ENCODE measurements at places on chromosomes 4 and X.

DNA sequence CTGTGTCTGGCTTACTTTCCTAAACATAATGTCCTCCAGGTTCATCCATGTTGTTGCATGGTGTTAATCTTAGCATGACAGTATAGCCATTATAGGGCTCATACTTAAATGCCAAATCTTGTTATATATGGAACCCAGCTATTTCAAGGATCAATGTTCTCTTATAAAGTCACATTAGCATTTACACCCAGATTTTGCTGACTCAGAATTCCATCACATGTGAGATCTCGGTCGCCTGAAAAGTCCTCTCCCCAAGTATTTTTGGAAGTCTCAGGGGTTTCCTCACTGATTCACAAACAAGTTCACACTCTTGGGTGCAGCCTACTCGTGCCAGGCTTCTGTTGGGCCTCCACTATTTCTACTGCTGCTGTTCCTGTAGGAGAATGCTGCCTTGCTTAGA is 19.9 kb upstream of the C4orf51 start:
- no peak for DNase-seq

DNA sequence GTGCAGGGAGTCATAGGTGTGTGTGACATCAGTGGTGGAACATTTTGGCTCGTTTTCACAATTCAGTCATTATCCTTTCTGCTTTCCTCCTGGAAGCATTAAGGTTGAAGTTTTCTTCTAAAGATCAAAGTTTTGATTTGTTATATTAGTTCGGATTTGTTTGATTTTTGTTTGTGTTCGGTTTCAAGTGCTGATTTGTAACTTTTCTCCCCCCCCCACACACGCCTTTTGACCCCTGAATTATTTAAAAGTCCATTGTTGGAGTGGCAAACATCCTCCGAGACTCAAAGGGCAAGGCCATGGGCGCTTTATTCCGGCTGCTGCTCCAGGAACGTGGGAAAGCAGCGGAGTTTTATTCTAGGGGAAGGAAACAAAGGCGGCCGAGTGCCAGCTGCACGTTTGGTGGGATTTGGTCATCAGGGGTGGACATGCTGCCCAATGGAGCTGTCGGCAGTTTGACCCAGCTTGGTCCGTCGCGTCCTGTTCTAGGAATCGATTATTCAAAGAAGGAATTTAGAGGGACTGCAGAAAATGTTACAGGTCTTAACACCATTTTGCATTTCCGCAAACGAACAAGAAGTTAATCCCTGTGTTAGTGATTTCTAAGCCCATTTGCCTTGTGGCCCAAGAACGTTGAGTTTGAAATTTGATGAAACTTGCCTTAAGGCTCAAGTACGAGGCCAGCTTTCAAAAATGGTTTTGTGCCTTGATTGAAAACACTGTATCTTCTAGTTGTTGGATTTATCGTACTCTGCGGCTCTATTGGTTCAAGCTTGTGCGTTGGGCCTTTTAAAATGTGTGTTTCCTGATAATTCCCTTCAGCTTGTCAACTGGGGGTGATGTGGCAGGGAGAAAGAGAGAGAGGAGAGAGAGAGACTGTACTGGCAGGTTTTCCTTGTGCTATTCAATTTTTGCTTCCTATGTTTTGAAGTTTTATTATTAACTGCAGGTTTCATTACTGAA is 565 bp upstream of the ZNF41 start:
- DNase-seq: peak; percentile 83

GRCh38 chrX:155956649-155957048 is 40.8 kb upstream of the IL9R start:
- no peak for DNase-seq

- DNase-seq: no peak
Measured at GRCh38 chr4:80228460-80228859, 31.2 kb downstream of the PRDM8 start.

- peak; percentile 43 for DNase-seq
Measured at GRCh38 chr4:3747581-3747904, 18.6 kb upstream of the ADRA2C start.

DNA sequence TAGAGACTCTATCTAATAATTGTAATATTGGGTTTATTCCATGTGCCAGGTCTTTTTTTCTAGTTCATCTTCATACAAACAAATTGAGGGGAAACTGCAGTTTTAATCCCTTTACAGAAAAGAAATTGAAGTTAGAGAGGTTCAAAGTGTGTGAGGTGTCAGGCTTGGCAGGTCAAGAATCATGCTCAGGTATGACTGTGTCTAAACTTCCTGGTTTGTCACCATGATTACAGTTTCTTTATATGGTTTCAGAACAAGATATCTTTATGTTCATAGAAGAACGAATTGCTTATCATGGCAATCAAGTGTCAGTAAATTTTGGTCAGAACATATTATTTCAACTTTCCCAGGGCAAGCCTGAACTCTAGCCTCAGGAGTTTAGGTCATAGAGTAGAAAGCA is 460.4 kb downstream of the RAPGEF2 start:
- DNase-seq: no peak

DNA sequence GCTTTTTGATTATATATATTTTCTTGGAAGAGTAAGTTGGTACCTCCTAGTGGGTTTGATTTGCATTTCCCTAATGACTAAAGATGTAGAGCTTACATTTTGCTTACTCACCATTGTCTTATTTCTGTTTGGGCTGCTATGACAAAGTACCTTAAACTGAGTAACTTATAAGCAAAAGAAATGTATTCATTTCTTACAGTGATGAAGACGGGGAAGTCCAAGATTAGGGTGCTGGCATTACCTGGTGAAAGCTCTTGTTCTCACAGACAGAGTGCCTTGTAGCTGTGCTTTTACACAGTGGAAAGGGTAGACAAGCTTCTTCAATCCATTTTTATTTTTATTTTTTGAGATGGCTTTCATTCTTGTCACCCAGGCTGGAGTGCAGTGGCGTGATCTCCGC is 229.2 kb upstream of the AGA start:
- DNase-seq: no peak

DNA sequence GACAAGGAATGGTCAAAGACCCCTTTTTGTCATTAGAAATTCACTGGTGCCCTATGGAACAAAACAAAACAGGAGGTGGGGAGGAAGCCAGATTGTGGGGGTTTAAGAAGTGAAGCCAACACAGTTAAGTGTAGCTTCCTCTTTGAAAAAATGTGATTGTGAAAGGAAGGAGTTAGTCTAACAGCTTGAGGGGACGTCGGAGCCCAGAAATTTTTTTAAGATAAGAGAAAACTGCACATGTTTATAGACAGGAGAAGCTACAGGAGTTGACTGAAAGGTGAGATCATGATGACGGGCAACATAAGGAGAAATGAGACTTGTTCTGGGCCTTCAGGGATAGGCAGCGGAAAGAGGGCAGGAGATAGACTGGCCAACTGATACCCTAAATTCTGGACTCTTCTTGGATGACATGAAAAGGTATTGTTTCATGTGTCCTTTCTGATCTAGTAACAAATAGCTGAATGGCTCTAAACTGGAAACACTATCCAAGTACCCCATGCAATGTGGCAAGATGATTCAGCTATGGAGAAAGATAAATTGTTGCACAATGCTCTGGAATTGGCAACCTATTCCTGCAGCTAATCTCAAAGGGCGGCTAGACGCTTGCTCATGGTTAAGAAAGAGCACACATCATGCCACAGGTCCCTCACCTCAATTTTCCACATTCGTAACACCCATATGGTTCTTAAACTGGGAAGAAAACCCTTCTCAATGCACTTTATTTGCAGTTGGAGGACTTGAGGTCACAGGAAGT is 3.7 kb upstream of the HDAC8 start:
- no peak for DNase-seq

- DNase-seq: peak; percentile 13
Measured at GRCh38 chr4:11769434-11769833, 340.7 kb upstream of the HS3ST1 start.

- DNase-seq: no peak
Measured at GRCh38 chr4:76624241-76624681, 189.2 kb downstream of the SHROOM3 start.

GRCh38 chrX:72713130-72713529 is 976 bp downstream of the PHKA1 start:
- DNase-seq: peak; percentile 0

DNA sequence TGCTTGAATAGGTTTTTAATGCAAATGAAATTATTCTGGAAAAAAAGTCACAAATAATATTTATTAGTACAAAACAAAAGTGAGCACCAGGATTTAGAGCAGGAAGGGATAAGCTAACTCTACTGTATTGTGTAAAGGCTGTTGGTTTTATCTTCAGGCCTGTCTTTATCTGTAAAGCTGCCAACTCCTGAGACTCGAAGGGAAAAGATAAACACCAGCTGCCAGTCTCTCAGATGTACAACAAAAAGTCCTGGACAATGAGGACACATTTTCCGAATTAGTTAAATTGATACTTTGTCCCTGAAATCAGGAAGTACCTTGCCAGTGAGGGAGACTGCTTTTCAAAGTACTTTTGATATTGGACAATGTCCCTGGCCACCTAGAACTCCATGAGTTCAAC is 8.8 kb downstream of the DDX60 start:
- DNase-seq: peak; percentile 43

DNA sequence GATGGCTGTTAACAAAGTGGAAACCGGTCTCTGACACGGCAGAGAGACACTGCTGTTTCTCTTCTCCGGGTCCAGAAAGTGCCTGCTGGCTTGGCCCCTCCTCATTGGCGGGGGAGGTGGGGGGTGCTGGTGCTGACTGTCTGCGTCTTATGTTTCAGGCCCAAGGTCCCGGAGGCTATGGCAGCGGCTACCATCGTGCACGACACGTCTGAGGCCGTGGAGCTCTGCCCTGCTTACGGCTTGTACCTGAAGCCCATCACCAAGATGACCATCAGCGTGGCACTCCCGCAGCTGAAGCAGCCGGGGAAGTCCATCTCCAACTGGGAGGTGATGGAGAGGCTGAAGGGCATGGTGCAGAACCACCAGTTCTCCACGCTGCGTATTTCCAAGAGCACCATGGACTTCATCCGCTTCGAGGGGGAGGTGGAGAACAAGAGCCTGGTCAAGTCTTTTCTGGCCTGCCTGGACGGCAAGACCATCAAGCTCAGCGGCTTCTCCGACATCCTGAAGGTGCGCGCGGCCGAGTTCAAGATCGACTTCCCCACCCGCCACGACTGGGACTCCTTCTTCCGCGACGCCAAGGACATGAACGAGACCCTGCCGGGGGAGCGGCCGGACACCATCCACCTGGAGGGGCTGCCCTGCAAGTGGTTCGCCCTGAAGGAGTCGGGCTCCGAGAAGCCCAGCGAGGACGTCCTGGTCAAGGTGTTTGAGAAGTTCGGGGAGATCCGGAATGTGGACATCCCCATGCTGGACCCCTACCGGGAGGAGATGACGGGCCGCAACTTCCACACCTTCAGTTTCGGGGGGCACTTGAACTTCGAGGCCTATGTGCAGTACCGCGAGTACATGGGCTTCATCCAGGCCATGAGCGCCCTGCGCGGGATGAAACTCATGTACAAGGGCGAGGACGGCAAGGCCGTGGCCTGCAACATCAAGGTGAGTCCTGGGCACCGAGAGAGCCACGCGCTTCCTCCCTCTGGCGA is 2.2 kb downstream of the AKAP17A start:
- DNase-seq: no peak

DNA sequence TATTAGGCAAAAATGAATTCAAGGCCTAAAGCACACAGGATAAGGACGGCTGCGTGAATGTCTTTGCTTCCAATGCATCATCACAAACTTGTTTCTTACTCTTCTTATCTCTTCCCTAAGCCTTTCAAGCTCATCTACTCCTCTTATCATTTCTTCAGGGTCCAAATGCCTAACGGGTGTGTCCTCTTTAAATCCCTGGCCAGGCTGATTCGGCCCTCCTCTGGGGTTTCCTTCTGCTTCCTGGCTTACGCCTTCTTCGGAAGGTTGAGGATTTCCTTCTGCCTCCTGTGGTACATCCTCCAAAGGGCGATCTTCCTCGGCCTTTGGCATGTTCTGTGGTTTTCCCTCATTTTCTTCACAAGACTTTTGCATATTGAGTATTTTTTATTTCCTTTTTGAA is 1.3 kb downstream of the TCEAL8 start:
- peak; percentile 8 for DNase-seq

DNA sequence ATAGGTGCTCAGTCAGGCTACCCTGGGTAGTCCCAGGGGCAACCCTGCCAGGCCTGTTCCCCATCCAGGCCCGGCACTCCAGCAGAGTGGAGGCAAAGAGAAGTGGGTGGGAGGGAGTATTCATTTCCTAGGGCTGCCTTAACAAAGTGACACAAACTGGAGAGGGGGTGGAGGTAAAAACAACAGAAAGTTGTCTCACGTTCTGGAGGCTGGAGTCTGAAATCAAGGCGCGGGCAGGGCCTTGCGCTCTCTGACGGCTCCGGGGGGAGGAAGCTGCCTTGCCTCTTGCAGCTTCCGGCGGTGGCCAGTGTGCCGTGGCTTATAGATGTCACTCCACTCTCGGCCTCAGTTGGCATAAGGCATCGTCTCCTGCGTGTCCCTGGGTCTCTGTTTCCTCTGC is 90.8 kb downstream of the DCTD start:
- DNase-seq: no peak

DNA sequence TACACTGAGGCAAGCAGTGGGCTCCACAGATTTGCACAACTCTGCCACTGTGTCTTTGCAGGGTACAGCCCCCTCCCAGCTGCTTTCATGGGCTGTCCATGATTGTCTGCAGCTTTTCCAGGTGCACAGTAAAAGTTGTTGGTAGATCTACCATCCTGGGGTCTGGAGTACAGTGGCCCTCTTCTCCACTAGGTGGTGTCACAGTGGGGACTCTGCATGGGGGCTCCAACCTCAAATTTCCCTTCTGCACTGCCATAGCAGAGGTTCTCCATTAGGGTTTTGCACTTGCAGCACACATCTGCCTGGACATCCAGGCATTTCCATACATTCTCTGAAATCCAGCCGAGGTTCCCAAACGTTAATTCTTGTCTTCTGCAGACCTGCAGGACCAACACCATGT is 1002.3 kb downstream of the FAM133A start:
- DNase-seq: no peak

GRCh38 chr4:28386776-28387175 is 1526.1 kb downstream of the STIM2 start:
- no peak for DNase-seq

DNA sequence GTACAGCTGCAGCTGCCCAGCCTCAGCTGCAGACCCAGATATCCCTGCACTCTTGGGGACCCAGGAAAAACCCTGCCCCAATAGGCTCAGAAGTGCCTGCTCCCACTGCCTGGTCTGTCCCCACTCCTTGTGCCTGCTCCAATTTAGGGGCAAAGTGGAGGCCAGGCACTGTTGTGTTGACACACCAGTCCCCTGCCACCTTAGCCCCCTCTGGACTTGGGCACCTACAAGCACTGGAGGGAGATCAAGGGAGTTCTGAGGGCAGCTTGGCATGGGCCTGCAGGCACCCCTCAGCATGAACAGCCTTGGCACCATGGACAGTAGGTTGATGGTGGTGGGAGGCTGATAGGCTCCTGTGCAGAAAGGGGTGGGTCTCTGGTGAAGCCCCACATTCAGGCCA is 2020.8 kb upstream of the ADGRL3 start:
- DNase-seq: no peak

GRCh38 chr4:184399512-184399908 is 74.8 kb downstream of the IRF2 start:
- no peak for DNase-seq

- DNase-seq: peak; percentile 65
Measured at GRCh38 chr4:165325732-165326512, 1.5 kb upstream of the MSMO1 start.

GRCh38 chr4:44725726-44726037 is 674 bp downstream of the GNPDA2 start:
- no peak for DNase-seq

- DNase-seq: peak; percentile 82
Measured at GRCh38 chr4:88007304-88008121, at the start of gene PKD2. Gene PKD2, plus strand, starts transcription at chr4:88007635. Its CDS starts 99 bp downstream, at chr4:88007734.

Data from dermis blood vessel endothelial cell (primary cell).